ENCODE measurements at places on chromosomes 6 and 20. TPM values are rescaled to one million over a fixed set of nuclear protein-coding genes. Genes with fewer than 3 reads are reported as not detected.

Gene MUCL3
- total RNA-seq: not detected

Gene C6orf141
- 1.6 TPM for total RNA-seq

Gene SLC35F1
- 1.6 TPM for total RNA-seq

Gene ADA
- total RNA-seq: 6.1 TPM

Gene NMBR
- total RNA-seq: 0.45 TPM

Gene SLC13A3
- total RNA-seq: 5.1 TPM

Gene SNAP25
- 15.5 TPM for total RNA-seq

Gene CYP39A1
- 4.2 TPM for total RNA-seq

Gene CASS4
- 2.4 TPM for total RNA-seq

Gene VSX1
- not detected for total RNA-seq

Gene ENPP1
- total RNA-seq: 20.2 TPM

Gene CLVS2
- total RNA-seq: 0.03 TPM

Gene TREML4
- total RNA-seq: 0.49 TPM

Gene GHRH
- not detected for total RNA-seq
